GF-D8 (cell line): ENCODE measurements at places on chromosomes 3 and 15.

DNA sequence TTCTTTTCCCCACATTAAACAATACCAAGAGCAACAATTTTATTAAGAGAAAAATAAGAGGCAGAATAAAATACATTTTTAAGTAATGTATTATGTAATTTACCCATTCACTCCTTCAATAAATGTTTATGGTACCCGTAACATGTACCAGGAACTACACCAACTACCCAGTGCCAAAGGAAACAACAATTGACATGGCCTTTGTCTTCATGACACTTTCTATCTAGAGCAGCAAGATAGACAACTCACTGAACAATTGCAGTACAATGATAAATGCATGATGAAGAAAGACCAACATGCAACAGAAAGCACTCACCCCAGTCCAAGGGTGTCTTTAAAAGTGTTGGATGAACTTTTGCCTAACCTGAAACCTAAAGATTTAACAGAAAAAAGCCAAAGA lies 493.8 kb downstream of the IGSF11 start:
- DNase-seq, result no peak

DNA sequence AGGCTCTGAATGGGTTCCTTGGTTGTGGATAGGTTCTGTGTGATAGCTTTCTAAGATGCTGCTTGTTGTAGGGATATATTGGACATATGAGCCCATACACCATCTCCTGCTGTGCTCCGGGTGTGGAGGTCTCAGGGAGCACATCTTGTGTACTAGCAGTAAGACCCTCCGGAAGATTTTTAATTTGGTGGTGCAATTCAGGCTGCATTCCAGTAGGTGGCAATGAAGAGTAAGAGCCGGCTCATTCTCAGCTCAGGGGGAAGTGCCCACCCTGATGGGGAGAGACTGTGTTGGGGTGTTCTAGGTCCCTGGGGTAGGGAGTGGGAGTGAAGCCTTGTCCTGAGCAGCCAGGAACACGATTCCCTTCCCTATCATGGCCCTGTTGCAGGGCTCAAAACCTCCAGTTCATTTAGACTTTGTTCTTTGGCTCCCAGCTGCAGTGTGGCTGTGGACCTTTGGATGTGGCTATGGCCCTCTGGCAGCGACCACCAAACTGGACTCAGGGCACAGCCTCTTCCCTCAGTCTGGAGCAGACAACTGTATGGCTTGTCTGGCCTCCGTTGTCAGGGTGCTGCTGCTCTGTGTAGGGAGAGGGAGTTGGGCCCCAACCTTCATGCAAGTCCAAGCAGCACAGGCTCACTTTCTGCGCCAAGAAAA lies 104.7 kb downstream of the UNC13C start:
- no peak for DNase-seq

DNA sequence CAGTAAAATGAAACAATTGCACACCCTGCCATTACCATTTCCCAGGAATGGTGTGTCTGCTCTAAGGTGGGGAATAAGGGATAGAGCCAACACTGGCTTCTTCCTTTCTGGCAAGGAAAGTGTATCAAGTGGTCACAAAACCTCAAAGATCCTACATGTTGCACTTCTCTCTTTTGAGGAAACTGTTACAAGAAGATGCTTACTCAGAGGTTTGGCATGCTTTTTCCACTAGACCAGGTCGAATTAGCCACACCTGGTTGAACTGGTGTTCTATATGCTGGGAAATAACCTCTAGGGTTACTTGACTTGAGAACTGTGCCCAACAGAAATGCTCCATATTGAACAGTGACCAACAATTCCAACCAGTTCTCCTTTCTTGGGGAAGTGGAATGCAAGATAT lies 102.9 kb downstream of the LRRN1 start:
- DNase-seq, result no peak

GRCh38 chr15:63352808-63353207 lies 28.8 kb downstream of the CA12 start:
- no peak for DNase-seq

GRCh38 chr15:55226127-55226526 lies 29.4 kb upstream of the RSL24D1 start:
- no peak for DNase-seq

- no peak for DNase-seq
Measured at GRCh38 chr3:128362026-128362965, 104.4 kb downstream of the DNAJB8 start.

GRCh38 chr3:116084999-116085791 lies 360.1 kb downstream of the LSAMP start:
- no peak for DNase-seq

DNA sequence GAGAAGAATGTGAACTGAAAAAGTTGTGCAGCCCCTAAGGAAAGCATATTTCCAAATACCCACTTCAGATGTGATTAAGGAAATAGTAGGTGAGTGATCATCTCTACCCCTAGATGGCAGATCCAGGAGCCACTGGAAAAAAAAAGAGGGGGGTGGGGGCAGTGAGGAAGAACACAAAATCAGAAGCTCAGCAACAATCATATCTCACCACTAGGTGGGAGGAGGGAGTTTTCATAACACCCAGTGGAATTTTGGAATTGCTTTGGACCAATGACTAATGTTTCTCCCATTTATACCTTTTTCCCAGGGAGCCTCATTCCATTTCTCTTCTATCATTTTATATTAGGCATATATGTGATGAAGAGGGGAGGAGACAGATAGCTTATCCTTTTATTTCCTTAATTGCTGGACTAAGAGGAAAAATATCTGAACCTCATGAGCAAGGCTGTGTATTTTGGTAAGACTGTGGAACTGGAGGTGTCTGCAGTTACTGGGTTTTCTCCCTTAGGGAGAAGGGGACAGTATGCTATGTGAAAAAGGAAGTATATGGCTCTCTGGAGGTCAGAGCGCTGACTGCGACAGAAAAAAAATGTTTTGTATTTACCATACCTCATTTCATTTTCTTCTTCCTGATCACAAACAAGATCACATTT lies 363.4 kb downstream of the GAP43 start:
- no peak for DNase-seq

- DNase-seq, result no peak
Measured at GRCh38 chr3:184465883-184466412, 86.1 kb downstream of the CHRD start.

DNA sequence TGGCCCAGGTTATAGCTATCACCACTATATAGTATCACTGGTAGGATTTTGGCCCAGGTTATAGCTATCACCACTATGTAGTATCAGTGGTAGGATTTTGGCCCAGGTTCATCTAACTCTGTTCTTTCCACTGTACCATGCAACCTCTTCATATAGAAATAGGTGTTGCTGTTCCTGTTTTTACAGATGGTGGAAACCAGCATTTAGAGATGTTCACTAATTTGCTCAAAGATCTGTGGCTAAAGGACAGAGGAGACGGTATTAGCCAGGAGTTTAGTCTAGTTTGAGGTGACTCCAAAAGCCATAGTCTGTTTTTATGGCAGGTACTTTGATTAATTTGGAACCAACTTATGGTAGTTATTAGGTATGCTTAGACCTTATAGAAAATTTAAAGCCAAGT lies 3.1 kb downstream of the LRCH3 start:
- no peak for DNase-seq

DNA sequence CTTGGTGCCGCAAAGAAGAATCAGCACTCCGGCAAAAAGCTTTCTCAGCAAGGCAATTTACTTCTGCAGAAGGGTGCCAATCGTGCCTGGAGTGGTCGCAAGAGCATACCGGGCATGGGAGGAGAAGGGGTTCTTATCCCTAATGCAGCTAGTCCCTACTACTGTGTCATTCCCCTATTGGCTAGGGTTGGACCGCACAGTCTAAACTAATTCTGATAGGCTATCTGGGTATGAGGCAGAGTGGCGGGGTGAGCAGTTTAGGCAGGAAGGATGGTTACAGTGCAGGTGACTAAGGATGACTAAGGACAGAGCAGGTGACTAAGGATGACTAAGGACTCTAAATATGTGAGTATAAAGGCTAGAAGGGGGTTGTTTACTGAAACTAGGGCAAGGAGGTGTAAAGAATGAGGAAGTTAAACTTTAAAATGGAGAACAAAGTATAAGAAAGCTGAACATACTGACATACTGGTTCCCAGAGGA lies 52.9 kb downstream of the PGBD4 start:
- no peak for DNase-seq

DNA sequence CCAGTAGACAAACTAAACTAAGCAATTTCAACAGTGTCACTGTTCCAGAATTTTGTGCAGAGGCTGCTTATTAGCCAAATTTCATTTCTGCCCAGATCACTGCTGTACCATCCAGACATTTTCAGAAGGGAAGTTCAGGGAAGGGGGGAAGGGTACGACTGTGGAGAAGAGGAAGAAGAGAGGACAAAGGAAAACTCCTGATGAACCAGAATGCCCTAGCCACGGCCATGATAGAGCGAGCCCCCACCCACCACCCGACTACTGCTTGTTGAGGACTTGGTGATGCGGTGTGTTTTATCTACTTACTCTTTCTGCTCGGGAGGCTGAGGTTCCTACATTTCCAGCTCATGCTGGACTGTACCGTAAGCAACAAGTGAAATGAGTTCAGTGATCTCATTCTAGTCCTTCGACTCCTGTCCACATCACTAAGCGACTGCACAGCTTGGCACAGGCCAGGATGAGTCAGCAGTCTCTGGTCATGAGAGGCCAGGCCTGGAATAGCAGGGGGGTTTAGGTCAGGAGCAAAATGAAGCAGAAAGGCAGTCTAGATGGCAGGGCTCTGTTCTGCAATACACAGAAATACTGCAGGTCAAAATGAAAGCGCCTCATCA lies 330.8 kb downstream of the TIGIT start:
- no peak for DNase-seq

DNA sequence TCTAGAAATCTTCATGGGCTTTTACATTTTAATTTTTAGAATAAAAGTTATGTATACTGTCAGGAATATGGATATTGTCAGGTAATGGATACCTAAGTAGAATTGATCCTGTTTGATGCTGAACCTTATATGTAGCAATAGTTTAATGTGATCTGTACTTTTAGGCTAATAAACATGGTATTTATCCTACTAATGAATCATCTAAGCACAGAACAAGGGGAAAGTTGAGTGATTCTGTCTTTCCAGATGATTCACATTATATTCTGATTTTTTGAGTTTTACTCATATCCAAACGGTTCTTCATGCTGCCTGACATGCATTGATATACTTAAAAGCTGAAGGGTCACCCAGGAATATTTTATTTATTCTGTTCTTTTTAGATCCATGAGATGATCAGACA lies 34.5 kb downstream of the FANCI start:
- no peak for DNase-seq

- no peak for DNase-seq
Measured at GRCh38 chr3:99559196-99559595, 79.2 kb upstream of the COL8A1 start.

GRCh38 chr3:183966361-183966791 lies 51.3 kb downstream of the ABCC5 start:
- no peak for DNase-seq

DNA sequence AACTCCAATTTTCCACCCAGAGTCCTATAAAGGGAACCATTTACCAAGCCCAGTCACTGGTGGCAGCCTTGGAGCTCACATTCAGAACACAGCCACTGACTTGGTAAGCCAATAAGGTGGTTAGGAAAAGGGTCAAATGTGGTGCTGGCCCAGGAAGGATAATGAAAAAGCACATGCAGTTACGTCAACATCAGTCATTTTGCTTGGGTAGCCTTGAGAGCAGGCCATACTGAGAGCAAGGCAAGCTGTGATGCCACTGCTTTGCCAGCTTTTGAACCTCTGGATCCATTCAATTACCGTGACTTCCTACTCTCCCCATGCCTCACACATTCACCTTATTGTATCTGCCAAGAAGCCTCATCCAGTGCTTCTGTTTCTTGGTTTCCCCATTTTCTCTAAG lies 253.6 kb downstream of the OPA1 start:
- DNase-seq, result no peak

DNA sequence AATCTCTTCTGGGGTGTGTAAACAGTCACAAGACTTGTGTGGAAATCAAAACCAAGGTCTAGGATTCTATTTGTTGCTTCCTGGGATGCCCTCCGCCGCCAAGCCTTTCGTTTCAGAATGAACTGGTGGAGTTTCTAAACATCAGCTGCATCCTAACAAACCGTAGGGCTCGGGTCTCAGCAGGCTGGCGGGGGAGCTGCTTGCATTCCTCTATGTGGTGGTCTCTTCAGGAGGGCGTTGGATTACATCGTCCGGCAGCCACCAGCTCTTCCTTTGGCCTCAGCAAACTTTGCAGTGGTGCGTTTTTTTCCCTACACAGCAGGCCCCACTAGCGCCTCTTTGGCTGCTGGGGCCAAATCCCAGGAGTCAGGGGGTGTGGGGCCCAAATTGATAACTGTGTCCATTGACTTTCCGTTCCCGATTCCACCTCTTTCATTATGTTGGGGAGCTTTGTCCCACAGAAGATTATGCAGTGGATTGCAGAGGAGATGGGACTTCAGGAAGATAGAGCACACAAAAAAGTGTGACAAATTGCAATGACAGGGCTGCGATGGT lies 390.0 kb upstream of the NR2F2 start:
- DNase-seq, result no peak

- no peak for DNase-seq
Measured at GRCh38 chr3:33196538-33196937, 22.1 kb downstream of the SUSD5 start.

DNA sequence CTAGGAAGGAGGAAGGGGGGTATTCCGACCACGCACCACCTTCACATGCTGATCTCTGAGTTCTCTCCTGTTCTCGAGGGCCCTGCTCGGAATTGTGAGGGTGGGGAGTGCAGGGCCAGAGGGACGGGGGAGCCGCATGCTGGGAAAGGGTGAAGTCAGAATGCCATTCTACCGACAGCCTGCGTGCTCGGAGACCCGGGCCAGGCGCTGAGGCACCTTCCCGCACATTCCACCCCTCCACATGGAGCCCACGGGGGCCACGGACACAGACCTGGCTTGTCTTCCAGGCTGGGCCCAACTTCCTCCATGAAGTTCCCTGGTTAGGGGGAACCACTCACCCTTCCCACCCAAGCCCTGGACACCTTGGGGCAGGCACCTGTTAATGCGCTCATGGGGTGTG lies 28.7 kb upstream of the PIGZ start:
- no peak for DNase-seq

DNA sequence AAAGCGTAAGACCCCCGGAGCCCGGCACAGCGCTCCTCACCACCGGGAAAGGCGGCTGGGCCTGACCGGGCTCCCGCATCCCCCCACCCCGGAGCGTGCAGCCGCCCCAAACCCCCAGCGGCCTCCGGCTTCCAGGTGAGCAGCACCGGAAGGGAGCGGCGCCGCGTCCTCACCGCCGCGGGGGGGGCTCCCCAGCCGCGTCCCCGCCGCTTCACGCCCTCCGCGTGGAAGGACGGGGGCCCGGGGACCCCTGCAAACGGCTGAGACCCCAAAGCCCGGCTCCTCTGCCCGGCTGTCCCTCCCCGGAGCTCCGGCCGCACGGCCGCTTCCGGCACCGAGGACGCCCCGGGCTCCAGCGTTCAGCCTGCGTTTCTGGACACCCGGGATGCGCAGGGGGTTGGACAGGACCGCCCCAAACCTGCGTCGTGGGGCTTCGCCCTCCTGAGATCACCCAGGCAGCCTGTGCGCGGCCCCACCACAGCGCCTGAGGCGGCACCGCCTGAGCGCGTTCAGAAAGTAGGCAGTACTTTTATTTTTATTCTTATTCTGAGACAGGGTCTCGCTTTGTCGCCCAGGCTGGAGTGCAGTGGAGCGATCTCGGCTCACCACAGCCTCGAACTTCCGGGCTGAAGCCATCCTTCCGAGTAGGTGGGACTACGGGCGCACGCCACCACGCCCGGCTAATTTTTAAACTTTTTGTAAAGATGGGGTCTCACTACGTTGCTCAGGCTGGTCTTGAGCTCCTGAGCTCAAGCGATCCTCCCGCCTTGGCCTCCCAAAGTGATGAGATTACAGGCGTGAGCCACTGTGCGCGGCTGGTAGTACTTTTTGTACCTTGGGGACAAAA lies 51.6 kb upstream of the BLM start:
- DNase-seq, result no peak
